NAMALWA (cell line): ENCODE measurements at places on chromosomes 1 and 21.

- DNase-seq, result no peak
Measured at GRCh38 chr1:12601700-12602658, 16.0 kb downstream of the DHRS3 start.

DNA sequence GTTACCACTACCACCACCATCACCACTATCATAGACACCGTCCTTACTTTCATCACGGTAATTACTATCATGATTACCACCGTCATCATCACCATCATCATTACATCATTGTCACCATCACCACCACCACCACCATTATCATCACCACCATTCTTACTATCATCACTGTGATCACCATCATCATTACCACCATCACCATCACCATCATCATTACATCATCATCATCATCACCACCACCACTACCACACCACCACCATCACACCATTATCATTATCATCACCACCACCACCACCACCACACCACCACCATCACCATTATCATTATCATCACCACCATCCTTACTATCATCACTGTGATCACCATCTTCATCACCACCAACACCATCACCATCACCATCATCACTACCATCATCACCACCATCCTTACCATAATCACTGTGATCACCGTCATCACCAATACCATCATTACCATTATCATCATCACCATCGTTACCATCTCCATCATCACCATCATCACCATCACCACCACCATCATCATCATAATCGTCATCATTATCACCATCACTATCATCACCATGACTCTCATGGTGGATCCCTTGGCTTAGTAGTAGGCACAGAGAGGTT lies 244.4 kb upstream of the C1orf174 start:
- DNase-seq, result no peak

DNA sequence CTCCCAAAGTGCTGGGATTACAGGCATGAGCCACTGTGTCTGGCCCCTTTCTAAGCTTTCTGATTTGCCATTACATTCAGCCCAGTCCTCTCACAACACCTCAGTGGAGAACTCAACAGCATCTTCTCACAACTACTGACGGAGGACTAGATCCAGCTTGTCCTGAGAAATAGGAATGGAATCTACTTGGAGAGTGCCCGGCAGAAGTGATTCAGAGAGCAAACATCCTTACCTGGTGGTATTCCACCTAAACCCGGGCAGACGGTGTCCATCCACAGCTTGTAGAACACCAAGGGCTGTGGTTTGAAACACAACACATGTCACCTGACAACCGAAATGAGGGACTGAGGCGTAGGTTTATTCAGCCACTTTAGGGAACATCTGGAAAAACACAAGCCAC lies 28.8 kb upstream of the CCSAP start:
- no peak for DNase-seq

DNA sequence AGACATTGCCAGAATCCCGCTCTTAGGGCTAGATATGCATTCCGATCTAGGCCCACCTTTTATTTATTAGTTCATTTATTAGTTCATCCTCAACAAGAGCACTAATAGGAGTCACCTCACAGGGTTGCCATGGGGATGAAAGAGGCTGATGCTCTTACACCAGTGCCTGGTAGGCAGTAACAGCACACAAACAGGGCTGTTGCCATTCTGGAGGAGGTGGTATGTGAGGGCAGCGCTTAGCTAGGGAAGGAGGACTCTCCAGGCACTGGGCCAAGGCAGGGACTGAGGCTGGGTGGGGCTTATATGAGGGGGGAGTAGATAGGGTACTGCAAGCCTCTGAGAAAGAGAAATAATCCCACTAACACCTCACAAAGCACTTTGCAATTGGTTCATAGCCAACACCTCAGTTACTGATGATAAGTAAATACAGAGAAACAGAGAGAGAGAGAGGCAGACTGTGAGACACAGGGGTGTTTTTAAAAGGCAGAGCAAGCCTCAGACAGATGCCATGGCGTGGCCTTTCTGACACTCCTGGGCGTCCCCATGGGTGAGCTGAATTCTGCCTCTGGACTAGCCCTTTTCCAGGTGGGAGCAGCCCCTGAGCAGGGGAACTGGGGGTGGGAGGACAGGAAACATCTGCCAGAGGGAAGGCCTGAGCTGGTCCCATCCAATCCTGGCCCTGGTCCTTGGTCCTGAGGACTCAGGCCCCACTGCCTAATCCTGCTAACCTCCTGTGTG lies 5.9 kb downstream of the FCGR2A start:
- no peak for DNase-seq

DNA sequence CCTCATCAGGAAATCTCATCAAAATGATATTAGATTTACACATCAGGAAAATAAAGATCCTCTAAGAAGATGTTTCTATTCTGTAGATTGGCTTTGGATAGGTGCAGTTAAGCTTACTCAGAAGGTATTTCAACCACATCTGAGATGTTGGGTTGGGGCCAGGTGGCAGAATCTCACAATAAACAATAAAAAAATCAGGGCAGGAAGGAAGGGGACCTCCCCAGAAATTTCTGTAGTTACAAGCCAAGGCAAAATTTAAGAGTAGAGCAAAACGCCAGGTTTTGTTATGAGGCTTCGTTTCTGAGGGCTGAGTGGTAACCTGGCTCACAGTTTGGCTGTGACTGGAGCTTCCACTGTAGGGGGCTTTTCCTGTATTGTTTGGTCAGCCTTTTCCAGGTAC lies 84.8 kb downstream of the HUNK start:
- DNase-seq, result no peak

GRCh38 chr21:31142600-31142999 lies 104.3 kb upstream of the KRTAP19-8 start:
- peak; percentile 55 for DNase-seq

- DNase-seq, result no peak
Measured at GRCh38 chr1:94552071-94552586, 10.6 kb upstream of the F3 start.

DNA sequence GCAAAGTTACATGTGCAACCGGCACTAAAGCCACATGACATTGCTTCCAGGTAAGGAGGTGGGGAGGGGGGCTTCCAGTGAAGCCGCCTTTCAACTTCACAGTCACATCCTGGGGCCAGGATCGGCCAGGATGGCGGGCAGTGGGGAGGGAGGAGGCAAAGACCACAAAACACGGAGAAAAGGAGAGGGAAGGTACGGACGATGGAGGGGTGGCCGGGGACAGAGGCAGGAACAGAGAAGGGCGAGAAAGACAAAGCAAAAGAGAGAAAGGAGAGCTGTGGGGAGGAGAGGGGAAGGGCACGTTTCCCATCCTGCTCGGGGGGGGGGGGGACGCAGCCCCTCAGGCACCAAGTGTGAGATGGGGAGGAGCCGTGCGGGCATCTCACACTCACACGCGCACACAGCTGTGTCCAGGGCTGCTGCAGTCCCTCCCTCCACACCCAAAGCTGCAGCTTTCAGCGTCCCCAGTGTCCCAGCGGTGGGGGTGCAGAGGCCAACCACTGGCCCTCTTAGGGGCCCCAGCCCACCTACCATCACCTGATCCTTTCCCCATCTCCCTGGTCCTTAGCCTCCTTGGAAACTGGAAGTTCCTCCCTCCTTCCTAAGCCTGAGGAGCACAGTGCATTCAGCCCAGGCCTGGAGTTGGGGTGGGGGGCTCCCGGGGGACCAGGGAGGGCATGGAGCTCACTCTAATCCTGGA lies 2.4 kb downstream of the SH2D5 start:
- DNase-seq, result no peak

DNA sequence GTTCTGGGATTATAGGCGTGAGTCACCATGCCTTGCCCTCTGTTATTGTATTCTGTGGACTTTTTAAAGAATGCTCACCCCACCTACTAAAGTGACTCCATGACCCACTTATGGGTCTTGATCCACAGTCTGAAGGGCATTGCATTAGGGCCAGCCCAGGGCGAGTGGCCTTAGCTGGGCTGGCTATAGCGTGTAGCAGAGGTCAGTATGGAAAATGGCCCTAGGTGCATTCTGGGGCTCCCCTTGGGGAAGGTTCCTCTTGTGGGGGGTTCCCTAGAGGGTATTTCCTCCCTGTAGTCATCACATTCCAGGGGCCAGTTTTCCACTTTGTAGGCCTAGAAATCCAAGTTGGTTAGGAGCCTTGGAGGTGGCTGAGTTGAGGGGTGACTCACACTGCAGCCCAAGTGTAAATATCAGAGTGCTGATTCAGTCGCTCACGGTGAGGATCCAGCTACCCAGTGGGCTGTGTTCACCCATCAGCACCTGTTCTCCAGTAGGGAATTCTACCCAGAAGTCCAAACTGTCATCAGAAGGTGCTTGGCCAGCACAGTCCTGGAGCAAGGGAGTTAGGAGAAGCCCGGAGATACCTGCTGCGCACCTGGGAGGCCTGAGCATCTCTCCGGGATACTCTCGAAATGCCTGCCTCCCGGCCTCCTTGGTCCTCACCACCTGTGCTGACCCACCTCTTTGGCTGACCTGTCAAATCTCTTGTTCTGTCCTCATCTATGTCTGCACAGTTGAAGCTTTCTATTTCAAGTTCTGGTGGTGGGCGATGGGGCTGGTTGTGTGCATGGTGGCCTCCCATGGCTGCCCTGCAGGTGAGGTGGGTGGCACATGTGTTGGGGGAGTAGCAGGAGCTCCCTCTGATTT lies 52.2 kb downstream of the NENF start:
- DNase-seq, result no peak

DNA sequence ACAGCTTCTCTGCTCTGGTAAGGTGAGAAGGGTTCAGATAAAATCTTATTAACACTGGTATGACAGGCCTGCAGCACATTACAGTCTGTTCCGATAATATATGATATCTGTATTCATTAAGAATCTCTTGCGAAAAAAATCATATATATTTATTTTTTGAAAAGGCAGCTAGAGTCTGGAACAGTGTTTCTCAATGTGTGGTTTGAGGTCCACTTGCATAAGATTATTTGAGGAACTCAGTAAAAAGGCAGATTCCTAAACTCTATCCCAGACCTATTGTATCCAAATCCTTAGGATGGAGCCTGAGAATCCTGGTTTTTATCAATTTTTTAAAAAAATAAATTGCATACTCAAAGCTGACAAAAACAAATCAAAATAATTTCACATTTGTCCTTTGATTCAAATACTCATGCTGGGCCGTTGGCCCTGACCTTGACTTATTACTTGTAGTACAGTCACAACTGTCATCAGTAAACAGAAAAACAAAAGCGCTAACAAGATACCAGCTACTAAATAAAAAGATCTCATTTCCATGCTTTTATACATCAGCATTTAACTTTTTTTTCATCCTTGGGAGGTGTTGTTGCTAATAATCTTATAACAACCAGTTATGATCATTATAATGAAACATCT lies 60.6 kb downstream of the RGS2 start:
- no peak for DNase-seq

DNA sequence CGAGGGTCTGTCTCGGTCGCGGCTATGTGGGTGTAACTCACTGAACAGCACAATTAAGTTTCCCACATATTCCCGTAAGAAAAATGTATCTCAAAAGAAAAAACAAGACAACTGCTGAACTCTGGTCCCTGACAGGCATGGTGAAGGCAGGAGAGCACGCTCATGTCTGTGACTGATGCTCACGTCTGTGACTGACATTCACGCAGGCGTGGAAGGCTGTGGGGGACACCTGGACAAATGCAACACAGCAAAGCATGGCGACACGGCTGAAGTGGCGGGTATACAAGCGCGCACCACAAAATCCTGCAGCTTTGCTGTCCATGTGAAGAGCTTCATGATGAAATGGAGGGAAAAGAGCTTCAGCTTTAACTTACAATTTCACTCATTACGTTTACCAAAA lies 6.0 kb downstream of the PTTG1IP start:
- no peak for DNase-seq

DNA sequence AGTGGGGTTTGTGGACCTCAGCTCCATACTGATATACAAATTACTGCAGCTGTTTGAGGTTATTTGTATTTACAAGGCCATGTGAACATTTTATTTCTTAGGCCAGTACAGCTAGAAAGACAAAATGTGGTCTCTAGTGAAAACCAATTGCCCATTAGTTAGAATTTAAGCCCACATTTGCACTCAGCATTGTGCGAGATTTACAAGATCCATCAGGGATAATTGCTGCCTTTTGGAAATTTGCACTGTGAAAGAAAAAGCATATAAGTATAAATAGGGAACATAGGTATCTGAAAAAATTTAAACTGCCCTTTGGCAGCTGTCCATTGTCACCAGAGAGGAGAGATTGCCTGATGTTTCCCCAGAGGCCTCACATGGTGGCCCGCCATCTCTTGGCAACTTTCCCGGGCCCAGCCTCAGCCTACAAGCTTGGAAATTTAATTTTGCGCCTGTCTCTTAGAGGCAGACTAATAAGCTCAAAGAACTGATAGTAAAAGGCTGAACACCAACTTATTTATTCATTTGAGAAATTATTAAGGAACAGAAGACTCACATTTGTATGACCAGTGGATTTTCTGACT lies 120.7 kb downstream of the MAP3K21 start:
- no peak for DNase-seq

DNA sequence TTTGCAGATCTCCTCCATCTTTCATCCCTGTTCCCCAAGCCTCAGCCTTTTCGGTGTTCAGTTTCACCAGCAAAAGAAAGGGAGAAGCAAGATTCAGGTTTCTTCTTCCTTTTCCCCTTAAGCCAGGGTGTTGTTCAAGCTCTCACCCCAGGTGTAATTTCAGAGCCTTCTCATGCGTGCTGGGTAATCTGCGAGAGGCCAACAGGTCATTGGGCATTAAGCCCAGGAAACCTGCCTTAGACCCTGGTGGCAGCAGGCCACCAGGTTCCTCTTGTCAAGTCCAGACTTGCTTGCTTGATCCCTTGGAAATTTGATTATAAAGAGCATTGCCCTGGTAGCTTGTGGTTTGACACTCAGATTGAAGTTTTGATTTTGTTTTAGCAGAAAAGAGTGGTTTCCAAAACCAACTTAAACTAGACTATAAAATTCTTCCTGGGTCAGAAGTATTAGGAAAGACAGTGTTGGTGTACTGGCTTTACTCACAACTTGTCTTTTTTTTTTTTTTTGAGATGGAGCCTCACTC lies 6.9 kb downstream of the AKR1A1 start:
- no peak for DNase-seq

DNA sequence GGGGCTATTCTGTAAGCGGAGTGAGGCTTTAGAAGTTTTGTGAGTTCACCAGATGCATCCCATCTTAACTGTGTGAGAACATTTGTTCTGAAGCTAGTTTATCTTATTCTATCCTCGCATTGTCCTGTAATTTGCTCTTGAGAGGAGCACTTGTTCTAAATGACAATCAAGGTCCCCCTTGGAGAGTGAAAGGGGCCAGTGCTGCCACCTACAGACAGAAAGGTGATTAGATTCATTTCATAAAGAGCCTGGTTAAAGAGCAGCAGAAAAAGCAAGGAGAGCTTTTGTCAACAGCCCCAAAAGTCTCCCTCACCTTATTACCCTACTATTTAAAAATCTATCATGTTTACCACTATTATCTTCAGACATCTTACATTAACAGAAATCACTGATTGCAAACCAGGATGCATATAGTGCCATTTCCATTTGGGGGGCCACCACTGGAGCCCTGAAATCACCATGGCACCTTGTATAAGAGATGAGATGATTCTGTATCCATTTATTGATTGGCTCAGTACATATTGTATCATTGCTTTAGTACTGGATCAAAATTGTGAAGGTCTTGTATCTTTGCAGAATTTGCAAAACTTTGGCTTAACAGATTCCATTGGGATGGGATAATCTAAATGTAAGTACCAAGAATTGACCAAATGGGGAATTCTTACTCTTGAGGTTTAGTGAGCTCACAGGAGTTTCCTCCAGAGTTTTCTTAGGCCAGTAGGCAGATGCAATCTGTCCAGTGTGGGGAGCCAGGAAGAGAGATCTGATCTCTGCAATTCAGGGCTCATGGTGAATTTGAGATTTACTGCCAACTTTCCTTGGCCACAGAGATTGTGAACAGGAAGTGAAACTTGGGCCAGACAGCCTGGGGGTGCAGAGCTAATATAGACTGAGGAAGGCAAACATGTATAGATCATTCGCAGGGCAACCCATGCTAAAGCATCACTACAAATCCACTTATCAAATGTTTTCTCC lies 64.3 kb upstream of the TRABD2B start:
- DNase-seq, result peak; percentile 67
